ENCODE measurements at places on chromosomes 11 and 22.

DNA sequence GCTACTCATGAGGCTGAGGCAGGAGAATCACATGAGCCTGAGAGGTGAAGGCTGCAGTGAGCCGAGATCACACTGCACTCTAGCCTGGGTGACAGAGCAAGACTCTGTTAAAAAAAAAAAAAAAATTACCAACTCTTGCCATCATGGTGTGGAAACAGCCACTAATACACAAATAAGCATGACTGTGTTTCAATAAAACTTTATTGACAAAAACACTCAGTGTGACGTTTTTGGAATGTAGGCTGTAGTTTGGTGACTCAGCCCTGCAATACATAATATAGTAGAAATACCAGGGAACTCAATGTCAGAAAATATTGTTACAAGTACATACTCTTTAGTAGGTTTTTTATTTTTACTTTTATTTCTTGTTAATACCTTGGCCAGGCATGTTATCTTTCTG, 207.1 kb downstream of the CASP12 start:
- no peak overlapping the region for H3K4me3 ChIP-seq
- no peaks in the 10 kb centered on the region for H3K27me3 ChIP-seq
- no peak for DNase-seq
- H3K4me1 ChIP-seq: peaks cover 1% of the 10 kb centered on the region

DNA sequence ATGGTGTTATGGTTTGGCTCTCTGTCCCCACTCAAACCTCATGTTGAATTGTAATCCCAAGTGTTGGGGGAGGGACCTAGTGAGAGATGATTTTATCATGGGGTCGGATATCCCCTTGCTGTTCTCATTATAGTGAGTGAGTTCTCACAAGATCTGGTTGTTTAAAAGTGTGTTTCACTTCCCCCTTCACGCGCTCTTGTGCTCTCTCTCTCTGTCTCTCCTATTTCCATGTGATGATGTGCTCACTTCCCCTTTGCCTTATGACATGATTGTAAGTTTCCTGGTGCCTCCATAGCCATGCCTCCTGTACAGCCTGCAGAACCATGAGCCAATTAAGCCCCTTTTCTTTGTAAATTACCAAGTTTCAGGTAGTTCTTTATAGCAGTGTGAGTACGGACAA, 765.1 kb downstream of the KCNA4 start:
- H3K4me1 ChIP-seq: no peaks in the 10 kb centered on the region
- H3K27ac ChIP-seq: no peak overlapping the region
- no peaks in the 10 kb centered on the region for H3K27me3 ChIP-seq

DNA sequence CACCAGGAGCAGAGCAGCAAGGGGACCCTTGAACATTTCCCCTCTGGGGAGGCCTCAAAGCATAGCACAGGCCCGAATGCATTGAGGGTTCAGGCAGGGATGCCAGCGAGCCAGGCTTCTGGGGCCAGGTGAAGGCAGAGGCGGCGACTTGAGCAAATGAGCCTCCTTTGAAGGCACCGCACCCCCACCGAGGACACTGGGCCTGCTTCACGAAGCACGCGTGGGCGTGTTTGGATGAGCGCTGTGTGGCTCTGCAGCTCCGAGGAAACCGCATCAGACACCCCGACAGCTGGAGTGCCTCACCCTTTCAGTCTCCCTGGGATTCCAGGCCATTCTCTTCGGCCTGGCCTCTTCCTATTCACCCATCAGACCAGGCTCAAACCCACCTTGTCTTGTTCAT, 301.8 kb downstream of the NTM start:
- H3K36me3 ChIP-seq: no peaks in the 10 kb centered on the region
- no peak overlapping the region for H3K4me3 ChIP-seq
- H3K4me1 ChIP-seq: peaks cover 10% of the 10 kb centered on the region
- DNase-seq: no peak

DNA sequence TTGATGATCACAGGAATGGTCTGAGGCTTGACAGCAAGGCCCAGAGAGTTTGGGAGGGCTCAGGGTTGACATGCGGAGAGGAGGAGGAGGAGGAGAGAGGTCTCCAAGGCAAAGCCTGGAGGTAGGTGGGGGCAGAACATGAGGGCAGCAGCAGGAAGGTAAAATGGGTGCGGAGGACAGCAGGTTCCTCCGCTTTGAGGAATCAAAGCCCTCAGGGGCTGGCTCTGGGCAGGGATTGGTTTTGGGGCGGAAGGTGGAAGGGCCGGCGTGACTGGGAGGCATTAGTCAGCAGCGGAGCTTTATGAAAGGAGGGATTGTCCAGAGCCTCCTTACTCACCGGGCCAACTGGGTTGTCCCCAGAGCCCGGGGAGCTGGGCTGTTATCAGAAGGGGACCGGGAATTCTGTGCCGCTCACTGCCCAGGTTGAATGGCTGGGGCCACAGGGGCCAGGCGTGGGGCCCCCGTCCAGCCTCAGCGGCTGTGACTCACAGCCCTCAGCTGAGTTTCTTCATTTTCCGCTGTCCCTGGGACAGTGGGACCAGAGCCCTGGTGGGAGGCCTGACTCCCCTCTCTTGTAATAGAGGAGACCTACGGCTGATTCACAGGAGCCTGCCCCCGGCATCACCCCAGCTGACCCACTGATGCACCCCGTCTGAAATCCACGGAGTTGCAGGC, 36.2 kb downstream of the LIF start:
- H3K27me3 ChIP-seq: no peaks in the 10 kb centered on the region
- no peak overlapping the region for H3K4me3 ChIP-seq

DNA sequence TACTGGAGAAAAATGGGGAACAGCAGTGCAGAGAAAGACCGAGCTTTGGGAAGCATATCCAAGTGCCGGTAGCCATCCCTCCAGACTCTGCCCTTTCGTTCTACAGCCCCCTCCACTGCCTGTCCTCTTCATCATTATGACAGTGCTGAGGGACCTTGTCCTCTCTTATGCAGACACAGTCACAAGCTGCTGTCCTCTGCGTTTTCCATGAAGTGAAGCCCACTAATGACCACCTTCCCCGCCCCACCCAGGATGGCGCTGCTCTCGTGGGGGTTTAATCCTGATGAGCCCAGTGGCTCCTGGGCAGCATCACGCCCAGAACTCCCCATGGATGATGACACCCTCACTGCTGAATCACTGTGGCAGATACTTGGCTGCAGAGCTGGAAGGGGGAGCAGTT, 157.7 kb downstream of the PKNOX2 start:
- no peaks in the 10 kb centered on the region for H3K27me3 ChIP-seq
- no peak for DNase-seq
- H3K4me3 ChIP-seq: no peak overlapping the region
- H3K27ac ChIP-seq: no peak overlapping the region
- peaks cover 3% of the 10 kb centered on the region for H3K4me1 ChIP-seq
- H3K36me3 ChIP-seq: peaks cover 19% of the 10 kb centered on the region

DNA sequence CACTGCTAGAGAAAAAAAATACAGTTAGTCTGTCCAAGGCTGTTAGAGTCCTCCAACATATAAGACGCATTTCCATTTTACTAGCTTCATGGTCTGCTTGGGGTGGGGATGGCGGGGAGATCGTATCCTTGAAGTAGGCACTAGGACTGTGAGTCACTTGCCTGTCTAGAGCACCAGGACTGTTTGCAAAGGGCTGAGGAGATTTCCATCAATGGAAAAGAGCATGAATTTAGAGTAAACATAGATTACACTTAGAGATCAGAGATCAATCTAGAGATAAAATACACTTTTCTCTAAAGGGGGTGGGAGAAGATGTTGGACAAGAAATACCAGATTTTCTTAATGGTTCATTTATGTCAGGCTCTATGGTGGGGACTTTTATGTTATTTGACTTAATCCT, 1.7 kb upstream of the MS4A7 start:
- no peak overlapping the region for H3K4me3 ChIP-seq
- DNase-seq: no peak
- no peaks in the 10 kb centered on the region for H3K36me3 ChIP-seq
- H3K4me1 ChIP-seq: no peaks in the 10 kb centered on the region
- H3K27ac ChIP-seq: no peak overlapping the region
- H3K27me3 ChIP-seq: no peaks in the 10 kb centered on the region

DNA sequence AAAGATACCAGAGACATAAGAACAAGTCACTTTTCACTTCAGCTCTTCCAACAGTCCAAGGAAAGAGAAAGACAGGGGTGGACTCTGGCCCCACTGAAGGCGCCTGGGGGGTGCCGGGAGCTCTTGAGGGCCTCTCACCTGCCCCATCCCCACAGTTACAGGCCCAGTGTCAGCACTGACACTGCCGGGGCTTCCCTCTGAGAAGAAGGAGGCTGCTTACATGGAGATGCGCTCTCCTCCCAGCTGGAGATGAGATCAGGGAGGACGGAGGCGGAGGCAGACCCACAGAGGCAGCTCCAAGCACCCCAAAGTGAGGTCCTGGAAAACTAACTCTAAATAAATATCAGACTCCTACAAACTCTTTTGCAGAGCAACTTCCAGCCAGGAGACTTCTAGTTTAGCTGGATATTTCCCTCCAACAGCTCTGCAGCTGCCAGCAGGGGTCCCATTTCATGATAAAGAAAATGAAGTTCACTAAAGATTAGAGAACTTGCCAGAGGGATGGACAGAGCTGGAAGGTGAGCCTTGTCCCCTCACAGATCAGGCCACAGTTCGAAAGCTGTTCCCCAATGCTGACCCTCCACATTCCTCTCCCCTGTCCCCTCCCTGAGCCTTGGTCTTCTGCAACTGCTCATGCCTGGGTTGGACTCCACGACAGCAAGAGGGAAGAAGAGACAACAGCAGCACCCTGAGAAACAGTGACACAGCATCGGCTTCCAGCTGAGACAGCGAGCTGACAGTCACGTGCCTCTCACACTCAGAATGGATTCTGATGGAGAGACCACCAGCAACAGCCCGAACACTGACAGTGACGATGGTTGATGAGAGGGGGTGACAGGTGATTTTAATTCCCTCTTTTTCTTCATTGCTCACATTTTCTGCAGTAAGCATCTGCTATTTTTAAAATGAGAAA, 5.8 kb downstream of the CARS1 start:
- H3K4me1 ChIP-seq: peaks cover 18% of the 10 kb centered on the region
- DNase-seq: no peak
- no peak overlapping the region for H3K27ac ChIP-seq
- no peak overlapping the region for H3K4me3 ChIP-seq
- no peaks in the 10 kb centered on the region for H3K27me3 ChIP-seq

DNA sequence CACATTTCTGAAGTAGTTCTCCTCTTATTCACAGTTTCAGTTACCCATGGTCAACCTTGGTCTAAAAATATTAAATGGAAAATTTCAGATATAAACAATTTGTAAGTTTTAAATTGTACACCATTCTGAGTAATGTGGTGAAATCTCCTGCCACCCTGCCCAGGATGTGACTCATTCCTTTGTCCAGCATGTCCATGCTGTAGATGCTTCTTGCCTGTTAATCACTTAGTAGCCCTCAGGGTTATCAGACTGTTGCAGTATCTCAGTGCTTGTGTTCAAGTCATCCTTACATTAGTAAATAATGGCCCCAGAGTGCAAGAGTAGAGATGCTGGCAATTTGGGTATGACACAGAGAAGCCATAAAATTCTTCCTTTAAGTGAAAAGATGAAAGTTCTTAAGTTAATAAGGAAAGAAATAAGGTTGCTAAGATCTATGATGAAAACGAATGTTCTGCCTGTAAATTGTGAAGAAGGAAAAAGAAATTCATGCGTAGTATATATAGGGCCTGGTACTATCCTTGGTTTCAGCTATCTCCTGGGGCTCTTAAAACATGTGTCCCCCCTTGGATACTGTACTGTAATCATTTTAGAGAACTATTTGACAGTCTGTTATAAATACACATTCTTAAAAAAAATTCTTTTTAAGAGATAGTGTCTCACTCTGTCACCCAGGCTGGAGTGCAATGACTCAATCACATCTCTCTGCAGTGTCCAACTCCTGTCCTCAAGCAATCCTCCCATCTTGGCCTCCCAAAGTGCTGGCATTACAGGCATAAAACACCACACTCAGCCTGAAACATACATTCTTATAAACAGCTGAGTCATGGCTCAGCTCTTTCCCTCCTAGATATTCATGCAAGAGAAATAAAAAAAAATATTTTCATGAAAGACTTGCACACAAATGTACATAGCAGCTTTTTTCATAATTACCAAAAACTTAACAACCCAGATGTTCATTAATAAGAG, 31.3 kb downstream of the MTNR1B start:
- H3K4me3 ChIP-seq: no peak overlapping the region
- peaks cover 4% of the 10 kb centered on the region for H3K4me1 ChIP-seq
- H3K36me3 ChIP-seq: no peaks in the 10 kb centered on the region
- H3K27ac ChIP-seq: no peak overlapping the region
- DNase-seq: no peak

DNA sequence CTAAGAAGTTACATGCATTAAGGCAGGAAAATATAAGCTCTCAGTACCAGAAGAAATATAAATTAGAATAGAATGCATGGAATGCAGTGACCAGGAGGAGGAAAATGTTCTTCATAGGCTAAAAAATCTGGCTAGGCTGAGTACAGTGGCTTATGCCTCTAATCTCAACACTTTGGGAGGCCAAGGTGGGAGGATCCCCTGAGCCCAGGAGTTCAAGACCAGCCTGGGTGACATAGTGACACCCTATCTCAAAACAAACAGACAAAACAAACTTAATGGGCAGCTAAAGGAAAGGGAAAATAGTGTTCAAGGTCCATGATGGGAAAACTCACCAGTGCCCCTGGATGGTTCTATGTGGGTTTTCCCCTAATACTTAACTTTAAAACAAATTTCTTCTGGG, 78.3 kb upstream of the RASSF10 start:
- DNase-seq: no peak
- H3K36me3 ChIP-seq: peaks cover 15% of the 10 kb centered on the region
- H3K4me3 ChIP-seq: no peak overlapping the region
- H3K27ac ChIP-seq: no peak overlapping the region
- H3K4me1 ChIP-seq: no peaks in the 10 kb centered on the region

- no peak overlapping the region for H3K27ac ChIP-seq
- peaks cover 34% of the 10 kb centered on the region for H3K4me1 ChIP-seq
- peaks cover 87% of the 10 kb centered on the region for H3K36me3 ChIP-seq
Measured at GRCh38 chr11:59187587-59187986, 15.7 kb downstream of the DTX4 start.

DNA sequence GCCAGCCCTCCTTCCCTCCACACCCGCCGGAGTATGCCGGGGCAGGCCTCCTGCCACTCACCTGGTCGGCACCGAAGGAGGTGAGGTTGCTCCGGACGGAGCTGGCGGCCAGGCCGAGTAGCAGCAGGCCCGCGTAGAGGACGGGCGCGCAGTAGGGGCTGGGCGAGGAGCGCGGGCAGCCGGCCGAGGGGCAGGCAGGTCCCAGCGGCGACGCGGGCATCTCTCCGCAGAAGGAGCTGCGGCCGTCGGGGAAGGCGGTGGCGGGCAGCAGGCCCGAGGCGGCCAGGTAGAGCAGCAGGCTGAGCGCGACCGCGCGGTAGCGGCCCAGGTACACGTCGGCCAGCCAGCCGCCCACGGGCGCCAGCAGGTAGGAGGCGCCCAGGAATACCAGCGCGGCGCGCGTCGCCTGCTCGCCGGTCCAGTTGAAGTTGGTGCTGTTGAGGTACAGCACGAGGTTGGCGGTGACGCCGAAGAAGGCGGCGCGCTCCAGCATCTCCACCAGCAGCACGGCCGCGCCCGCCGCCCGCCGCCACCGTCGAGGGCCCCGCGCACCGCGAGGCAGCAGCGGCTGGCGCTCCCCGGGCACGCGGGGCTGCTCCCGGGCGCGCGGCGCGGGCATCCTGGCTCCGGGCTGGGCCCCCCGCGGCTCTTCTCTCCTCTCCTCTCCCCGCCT, 907 bp downstream of the SLC15A3 start:
- no peak overlapping the region for H3K27ac ChIP-seq
- DNase-seq: no peak
- H3K36me3 ChIP-seq: no peaks in the 10 kb centered on the region
- no peak overlapping the region for H3K4me3 ChIP-seq
- H3K27me3 ChIP-seq: peaks cover 3% of the 10 kb centered on the region

Data from neuronal stem cell (in vitro differentiated cells).